Retina (tissue), 1 donor: ENCODE measurements at places on chromosomes 6 and 20.

GRCh38 chr6:119174085-119174445 lies 95.6 kb upstream of the FAM184A start:
- no peak for DNase-seq

GRCh38 chr6:121260651-121261102 lies 73.6 kb downstream of the TBC1D32 start:
- DNase-seq: no peak

DNA sequence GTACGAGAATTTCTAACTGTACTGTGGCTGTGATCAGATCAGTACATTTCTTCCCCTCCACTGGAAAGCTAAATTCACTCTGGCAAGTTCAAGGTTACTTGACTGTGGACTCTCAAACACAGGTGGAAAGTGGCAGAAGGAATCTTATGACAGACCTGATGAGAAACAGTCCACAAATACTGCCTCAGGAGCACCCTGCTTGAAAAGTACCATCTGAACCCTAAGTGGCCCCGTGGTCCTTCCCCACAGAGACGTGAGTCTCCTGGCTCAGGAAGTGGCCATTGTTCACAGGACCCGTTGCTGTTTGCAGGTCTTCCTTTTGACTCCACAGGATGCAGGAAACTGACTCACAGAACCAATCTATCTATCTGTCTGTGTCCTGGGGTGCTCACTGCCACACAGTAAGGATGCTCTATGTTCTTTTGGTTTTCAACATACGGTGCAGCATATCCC lies 47.5 kb upstream of the NHSL1 start:
- DNase-seq: no peak

DNA sequence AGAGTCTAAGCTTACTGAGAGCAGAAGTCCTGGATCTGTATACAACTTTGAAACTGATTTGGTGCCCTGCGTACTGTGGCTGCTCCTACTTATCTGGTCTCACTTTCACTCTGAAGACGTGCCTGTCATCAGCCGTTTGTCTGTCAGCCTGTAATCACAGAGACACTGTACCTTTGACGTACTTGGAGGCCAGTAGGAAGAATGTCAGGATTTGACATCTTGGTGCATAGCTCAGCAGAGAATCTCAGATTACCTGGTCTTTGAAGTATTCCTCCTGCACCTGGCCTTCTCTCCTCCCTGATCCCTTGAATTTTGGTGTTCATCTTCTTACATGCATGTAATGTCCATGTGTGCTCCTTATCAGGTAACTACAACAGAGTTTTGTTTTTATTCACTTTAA lies 37.7 kb downstream of the DSE start:
- DNase-seq: no peak

- DNase-seq: no peak
These were observed 36.2 kb downstream of the STX7 start for GRCh38 chr6:132476688-132477087.

DNA sequence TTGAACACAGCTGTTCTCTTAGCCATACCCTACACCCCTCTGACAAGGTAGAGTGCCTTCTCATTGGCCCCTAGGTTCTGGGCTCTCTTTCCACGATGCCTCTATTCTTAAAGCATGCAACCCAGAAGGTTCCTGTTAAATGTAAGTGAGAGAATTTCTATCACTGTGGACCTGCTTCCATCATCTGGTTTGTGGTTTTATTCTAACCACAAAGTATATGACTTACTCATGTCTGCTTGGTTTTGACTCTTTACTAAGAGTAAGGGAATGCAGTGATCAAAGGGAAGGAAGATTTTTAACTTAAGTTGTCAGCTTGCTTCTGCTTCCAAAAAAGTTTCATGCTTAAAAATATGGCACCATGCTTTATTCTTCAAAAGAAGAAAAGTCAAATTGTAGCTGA lies 80.2 kb downstream of the ANKEF1 start:
- DNase-seq: no peak

- DNase-seq: no peak
These were observed 78.8 kb downstream of the MAP7 start for GRCh38 chr6:136471372-136471771.

GRCh38 chr6:149031859-149032598 lies 285.2 kb downstream of the UST start:
- DNase-seq: no peak

- DNase-seq: peak; percentile 34
These were observed 44.0 kb upstream of the SMOC2 start for GRCh38 chr6:168397012-168397411.

GRCh38 chr6:80330961-80331360 lies 224.5 kb downstream of the BCKDHB start:
- DNase-seq: no peak

- no peak for DNase-seq
These were observed 359.0 kb downstream of the ESR1 start for GRCh38 chr6:152166497-152166896.

DNA sequence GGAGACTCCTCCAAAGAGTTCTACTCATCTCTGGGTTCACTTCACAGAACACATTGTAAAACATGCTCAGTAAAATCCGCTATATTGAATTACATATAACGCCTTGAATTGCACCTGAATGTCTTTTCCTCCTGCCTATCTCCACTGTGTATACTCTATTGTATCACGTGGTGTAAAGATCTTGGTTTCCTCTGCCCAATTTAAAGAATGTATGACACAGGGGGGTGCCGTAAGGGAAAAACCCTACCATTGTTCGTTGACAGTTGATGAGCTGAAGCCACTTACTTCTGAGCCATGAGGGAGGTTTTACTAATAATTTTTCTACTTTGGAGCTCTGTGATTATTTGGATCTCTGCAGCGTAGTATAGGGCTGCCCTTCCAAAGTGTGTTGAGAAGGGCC lies 6.0 kb downstream of the ASF1A start:
- no peak for DNase-seq

DNA sequence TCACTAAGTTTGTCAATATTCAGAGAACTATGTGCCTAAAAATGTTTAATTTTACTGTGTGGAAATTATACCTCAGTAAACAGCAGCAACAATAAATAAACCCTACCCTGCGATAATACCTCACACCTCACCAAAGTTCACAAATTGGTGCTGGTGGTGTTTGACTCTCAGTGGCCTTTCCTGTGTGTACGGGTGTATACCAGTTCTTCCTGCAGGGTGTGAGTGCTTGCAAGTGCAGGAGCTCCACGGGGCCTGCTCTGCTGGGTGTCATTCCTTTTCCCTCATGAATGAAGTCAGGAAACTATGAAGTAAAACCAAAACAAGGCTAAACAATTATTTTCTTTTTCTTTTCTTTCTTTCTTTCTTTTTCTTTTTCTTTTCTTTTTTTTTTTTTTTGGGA lies 4.1 kb upstream of the ENPP5 start:
- no peak for DNase-seq

GRCh38 chr6:50936277-50936681 lies 117.6 kb downstream of the TFAP2B start:
- DNase-seq: peak; percentile 53

DNA sequence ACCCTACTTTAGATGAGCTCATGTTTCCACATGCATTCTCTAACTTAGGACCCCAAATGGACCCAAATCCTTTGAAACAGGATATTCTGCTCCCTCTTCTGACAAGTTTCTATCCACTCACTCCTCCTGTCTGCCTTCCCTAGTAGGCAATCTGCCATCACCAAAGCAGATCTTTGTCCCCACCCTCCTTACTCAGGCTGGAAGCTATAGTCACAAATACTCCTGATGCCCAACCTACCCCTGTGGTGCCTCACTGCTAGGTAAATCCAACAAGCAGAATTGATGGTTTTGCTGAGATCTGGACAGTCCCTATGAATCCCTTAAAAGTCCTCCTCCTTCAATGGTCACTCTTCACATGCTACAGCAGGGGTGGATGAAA lies 21.7 kb downstream of the ELOVL5 start:
- DNase-seq: no peak

- no peak for DNase-seq
These were observed 324 bp upstream of the LAMP5 start for GRCh38 chr20:9514072-9514460.

DNA sequence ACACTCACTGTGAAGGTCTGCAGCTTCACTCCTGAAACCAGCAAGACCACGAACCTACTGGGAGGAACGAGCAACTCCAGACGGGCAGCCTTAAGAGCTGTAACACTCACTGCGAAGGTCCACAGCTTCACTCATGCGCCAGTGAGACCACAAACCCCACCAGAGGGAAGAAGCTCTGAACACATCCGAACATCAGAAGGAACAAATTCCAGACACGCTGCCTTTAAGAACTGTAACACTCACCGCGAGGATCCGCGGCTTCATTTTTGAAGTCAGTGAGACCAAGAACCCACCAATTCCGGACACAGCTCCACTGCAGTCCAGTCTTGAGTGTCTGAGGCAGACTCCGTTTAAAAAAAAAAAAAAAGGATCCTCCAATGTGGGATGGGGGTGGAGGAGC lies 60.4 kb upstream of the ERVFRD-1 start:
- no peak for DNase-seq

DNA sequence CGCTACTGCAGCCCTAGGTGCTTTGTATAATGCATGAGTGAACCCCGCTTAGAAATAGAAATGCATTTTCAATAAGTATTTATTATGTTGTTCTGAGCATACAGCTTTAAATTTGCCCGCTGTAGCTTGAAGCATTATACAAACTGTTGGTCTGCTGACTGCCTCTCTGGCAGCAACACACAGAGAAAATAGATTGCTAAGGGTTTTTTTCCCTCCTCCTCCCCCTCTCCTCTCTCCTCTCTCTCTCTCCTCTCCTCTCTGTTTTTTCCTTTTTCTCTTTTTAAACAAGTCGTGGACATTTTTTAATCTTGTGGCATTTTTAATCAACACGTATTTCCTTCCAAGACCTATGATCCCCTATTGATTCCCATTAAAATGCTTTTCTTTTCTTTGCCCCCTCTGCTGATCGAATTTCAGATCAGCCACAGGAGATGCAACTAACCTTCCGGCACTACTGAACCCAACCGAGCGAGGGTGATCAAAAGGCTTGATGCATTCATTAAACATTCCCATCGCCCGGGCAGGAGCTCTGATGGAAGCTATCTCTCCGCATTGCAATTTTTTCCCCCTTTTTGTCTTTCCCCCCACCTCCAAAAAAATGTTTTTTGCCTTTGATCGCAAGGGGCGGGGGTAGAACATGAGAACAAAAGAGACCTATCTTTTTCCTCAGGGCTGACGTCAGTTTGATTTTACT lies 90.7 kb upstream of the ARID1B start:
- peak; percentile 95 for DNase-seq

GRCh38 chr6:33050014-33050810 lies 23.2 kb downstream of the HLA-DPA1 start:
- no peak for DNase-seq

DNA sequence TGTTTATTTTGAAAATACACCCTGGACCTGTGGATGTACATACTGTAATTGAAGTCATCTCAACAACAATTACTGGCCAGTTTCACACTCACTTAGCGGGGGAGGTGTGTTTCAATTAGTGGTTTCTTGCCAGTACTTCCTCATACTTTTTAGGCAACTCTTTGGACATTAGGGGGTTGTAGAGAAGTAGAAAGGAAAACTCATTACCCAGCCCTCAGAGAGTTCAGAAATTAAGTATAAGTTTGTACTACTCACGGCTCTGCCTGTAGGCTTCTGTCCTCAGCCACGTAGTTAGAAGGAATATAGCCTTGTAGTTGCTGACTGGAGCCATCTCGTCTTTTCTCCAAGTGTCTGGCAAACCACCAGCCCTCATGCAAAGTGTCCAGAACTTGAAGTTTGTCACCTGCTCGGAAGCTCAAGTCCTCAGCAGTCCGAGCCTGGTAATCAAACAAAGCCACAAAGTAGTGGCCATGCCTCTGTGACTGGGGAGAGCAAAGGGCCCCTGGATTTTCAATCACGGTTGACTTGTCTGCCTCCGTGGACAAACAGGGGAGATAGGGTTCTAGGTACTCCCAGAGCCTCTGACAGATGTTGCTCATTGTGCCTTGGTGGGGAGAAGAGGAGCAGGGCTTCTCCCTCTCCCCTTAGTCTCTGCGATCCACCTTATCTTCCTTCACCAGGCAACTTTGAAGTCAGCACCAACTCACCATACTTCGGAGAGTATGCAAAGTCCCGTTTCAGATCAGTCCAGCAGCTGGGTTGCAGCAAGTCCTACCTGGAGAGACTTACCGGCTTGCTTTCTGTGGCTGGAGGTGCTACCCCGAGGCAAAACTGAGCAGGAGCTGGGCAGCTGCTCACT lies 749 bp downstream of the FRK start:
- DNase-seq: no peak

DNA sequence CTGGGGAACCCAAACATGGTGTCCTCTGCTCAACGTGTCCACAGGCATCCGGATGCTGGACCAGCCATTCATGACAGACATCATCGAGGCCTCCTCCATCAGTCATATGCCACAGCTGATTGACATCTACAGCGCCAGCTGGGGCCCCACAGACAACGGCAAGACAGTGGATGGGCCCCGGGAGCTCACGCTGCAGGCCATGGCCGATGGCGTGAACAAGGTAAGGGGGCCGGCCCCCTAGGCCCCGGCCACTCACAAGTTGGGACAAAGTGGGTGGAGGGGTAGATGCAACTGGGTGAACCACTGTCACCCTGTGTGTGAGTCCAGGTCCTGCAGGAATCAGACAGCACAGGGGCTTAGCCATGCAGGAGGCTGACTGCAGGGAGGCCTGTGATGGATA lies 94.5 kb downstream of the BFSP1 start:
- DNase-seq: no peak

DNA sequence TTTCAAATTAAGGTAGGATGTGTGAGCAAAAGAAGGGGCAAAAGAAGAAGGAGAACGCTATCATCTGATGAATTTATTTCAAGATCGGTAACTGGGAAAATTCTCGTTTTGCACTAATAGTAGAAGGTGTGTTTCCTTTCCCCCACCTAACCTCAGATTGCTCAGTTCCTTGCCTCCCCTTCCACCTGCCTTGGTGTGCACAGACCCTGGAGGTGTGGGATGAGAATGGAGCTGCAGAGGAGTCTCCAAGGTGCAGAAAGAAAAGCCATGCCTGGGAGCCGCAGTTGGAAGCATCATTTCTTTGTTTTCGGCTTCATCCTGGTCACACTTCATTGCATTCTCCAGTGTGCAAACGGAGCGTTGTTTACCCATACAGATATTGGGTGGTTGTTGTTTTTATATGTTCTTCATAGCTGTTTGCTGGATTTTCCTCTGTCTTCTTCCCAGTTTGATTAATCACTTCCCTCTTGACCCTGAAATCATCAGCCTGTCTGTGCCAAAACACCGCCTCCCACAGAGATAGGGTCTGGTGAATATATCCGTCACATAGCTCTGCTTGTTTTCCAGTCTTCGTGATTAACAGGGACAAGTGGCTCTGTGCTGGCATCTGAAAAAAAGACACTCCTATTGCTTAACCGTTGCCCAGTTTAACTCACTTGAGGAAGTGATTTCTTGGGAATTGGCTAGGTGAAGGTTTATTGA lies 40.2 kb upstream of the NEDD9 start:
- DNase-seq: no peak
